EL (cell line): ENCODE measurements at places on chromosomes 11 and 22.

DNA sequence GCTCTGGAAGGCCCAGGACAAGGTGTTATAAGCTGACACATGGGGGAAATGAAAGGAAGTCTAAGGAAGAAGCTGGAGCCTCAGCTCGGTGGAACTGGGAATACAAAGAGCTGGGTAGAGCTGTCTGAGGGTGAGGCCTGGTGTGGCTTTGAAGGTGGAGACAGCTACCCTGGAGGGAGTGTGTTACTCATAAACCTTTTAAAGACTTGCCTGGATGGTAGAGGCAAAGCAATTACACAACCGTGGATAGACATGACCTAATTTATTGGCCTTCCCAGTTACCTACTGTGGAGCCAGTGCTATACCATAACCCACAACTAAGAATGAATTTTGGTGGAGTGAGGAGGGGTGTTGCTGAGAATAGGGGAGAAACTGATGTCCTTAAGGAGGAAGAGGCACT is 22.6 kb downstream of the EXPH5 start:
- DNase-seq: no peak

DNA sequence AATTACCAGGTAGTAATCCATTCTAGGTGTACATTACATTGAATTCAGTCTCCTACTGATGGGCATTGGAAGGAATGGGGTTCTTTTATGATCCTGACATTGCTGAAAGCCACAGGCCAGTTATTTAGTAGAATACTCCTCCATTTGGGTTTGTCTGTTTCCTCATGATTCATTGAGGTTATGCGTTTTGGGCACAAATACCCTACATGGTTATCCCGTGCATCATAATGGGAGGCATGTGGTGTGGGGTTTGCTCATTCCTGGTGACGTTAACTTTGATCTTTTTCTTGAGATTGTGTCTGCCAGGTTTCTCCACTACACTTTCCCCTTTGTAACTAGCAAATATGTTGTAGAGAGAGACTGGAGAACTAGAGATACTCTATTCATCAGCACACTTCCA is 5.5 kb downstream of the FOLR3 start:
- peak; percentile 97 for DNase-seq

DNA sequence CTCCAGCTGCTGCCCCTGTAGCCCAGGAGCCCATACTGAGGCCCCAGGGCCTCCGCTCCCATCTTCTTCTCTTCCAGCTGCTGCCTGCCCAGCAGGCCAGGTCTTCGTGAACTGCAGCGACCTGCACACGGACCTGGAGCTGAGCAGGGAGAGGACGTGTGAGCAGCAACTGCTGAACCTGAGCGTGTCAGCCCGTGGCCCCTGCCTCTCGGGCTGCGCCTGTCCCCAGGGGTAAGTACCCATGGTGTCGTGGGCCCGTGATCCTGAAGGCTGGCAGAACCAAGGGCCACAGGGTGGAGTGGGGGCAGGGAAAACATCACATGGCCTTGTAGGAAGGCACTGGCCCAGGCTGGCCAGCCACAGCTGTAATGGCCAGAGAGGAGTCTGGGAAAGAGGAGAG is 31.2 kb downstream of the OTOG start:
- DNase-seq: no peak

DNA sequence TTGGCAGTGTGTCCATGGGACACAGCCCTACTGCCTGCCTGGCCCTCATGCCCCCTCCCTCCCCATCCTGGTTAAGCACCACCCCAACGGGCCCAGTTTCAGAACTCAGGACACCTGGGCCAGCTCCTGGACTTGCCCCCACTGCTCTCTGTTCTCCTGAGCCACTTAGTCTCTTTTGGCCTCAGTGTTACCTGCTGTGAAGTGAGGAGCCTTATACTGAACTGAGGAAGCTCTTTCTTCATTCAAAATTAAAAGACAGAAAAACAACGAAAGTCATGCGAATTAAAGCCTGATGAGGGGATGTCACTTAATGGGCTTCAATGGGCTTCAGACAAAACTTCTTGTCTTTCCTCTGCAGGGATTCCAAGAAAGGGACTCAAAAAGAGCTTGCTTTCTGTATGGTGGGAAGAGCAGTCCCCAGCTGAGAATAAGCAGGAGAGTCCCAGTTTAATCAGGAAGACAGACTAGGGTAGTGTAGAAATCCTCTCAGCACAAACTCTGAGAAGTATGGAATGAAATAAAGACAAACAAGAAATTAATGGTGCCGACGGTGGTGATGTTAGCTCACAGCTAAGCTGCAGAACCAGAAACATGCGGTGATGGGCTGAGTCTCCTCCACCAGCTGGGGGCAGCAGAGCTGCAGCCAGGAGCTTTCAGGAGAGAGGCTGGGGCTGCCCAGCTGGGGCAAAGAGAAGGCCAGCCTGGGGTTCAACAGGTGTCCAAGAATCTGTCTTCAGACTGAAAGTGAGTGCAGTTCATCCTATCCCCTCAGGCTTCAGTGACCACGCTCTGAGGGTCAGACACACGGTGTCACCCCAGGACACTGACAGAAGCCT is 101.0 kb downstream of the GGTLC2 start:
- peak; percentile 15 for DNase-seq

- DNase-seq: no peak
These were observed 44.6 kb downstream of the LMO2 start for GRCh38 chr11:33847251-33847650.
